Kidney (tissue), 22 donors: ENCODE measurements at places on chromosomes 13 and 19.

DNA sequence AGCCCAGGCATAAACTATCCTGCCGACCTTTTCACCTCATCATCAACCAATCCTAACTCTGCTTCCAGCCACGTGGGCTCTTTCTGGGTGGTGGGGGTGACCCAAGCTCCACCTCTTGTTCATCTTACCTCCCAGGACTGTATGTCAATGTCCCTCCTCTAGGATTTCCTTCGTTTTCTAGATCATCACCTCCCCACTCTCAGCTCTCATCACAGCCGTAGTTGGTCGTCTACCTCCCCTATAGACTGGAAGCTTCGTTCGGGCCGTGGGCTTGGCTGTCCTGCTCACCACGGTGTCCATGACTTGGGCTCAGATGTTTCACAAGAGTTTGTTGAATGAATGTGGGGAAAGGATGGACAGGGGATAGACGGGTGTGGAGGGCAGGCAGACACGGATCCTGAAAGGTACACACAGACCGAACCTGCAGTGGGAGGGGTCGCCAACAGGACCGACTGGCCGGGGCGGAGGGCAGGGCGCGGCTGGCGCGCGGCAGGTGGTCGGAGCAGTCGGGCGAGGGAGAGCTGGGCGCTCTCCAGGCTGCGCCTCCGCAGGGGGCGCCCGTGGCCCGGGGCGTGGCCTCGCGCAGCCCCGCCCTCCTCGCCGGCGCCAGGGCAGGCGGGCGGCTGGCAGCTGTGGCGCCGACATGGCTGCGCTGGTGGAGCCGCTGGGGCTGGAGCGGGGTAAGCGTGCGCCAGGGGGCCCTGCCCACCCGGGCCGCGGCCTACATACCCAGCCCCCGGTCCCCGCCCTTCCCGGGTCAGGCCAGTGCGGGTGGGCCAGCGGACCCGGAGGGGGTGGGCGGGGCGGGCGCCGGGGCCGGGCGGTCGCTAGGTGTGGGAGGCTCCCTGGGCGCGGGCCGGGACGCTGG lies at the start of gene LIN7B:
LIN7B (plus strand) TSS at position 609 of the 868 bp plus-strand sequence; CDS start at position 644, 35 bp downstream.
- peak; percentile 88 for DNase-seq

DNA sequence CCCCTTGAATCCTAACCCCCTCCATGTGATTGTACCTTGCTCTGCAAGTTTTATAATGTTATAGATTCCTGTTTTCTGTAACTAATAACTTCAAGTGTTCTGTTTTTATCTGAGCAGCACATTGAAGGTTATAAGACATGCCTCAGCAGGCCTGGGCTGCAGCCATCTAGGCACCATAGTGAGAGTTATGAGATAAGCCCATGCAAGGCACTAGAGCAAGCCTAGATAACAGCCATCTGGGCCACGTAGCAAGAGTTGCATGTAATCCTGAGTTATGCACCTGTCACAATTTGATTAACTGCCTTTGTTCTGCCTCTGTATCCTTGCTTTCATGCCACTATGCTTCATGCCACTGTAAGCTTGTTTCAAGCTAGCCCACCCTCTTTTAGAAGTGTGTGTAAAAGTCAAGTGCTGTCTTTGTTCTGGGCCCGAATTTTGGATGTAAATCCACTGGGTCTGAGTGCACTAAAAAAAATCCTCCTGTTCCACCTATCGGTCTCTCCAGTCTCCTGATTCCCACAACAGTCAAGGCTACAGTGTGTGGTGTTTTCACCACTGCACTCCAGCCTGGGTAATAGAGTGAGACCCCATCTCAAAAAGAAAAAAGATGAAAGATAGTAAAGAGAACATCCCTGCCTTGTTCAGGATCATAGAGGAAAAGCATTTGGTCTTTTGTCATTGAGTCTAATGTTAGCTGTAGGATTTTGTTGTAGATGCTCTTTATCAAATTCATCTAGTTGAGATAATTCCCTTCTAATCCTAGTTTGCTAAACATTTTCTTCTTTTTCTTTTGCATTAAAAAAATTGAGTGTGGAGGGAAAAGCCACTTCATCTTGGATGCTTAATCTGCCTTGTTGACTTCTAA lies 16.0 kb upstream of the KBTBD6 start:
- DNase-seq = no peak

DNA sequence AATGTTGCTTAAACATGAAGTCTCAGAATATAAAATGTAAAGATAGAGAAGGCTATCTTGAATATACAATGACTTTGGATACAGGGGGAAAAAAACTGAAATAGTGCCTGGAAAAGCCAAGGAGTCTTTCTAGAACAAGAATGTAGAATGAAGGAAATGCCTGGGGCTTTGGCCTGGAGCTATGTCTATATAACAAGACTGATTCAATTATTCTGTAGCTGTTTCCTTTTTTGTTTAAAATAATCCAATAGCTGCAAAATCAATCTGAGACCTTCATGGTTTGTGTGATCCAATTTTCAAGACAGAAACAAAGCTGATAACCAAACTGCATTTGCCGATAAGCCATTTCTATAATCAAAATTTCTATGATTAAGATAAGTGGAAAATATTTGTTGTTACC lies 530.9 kb upstream of the NBEA start:
- no peak for DNase-seq

DNA sequence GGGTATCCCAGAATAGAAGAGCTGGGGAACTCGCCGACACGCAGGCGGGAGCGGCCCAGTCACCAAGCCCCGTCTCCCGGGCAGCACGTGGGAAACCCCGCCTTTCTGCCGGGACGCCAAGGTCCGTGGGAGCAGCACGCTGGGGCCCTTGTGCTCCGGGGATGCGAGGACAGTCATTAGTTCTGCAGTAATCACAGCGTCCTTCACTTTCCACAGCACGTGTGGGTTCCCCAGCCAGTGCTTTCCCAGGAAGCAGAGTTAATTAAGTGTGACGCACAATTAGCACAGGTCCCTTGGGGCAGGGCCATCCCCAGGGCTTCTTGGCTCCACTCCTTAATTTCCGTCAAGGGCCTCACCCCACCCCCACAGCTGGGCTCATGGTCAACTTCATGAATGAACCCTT lies 64.3 kb upstream of the C13orf46 start:
- DNase-seq = peak; percentile 42

- DNase-seq = no peak
These were observed 11.1 kb downstream of the CKM start for GRCh38 chr19:45311621-45312020.
